Ecto neural progenitor cell (in vitro differentiated cells): ENCODE measurements at places on chromosomes 3 and 15.

GRCh38 chr3:159472611-159473010 lies 516.0 kb upstream of the IL12A start:
- no peak for DNase-seq

- no peak for DNase-seq
Measured at GRCh38 chr3:78645628-78646310, 1122.0 kb downstream of the ROBO1 start.

DNA sequence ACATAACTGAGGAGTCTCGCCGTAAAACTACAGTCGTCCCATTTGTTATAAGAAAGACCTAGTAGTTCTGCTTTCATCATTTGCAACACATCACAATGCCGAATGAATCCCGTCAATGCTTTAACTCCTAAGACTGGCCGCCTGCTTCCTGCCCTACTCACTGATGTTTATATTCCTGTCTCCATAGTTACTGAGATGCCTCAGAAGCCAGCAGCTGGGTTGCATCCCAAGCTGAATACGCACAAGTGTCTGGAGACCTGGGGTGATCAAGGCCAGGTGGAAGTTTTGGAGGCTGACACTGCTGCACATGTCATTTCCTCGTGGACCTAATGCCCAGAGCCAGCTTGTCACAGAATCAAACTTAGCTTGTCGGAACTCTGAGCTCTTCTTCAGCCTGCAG lies 95.2 kb upstream of the UBE2E1 start:
- DNase-seq = no peak

GRCh38 chr3:133295199-133295901 lies 104.5 kb upstream of the BFSP2 start:
- no peak for DNase-seq

- peak; percentile 89 for DNase-seq
Measured at GRCh38 chr3:62873761-62874710, 1.2 kb downstream of the CADPS start.

- no peak for DNase-seq
Measured at GRCh38 chr3:24306518-24306917, 188.1 kb downstream of the THRB start.

DNA sequence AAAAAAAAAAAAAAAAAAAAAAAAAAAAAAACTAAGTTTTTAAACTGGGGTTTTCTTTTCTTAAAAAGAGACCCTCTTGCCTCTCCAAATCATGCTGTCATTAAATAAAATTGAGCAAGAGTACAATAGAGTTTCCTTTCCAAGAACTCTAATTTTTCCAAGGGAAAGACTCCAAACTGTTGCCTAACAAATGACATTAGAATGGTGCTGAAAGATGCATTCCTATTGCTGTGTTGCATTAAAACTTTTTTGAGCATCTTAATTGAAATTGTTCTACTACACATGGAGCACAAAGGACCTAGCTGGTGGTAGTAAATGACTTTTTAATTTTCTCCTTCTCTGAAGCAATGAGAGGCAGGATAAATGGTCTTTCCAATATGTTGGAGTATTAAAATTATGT lies 469.1 kb upstream of the ARHGEF26 start:
- DNase-seq = no peak

DNA sequence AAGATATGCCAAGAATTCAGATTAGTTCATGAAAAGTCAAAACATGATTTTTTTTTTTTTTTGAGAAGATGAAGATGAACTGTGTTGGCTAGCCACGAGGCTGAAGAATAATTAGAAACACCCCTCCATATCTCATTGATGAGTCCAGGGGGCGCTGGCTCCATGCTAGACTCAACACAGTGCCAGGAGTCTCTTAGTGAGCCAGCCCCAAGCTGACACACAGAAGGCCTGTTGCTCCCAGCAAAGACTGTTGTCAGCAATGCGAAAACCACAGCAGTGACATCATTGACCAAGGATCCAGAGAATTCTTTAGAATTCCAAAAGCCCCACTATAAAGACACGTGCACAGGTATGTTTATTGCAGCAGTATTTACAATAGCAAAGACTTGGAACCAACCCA lies 185.2 kb downstream of the ANXA2 start:
- DNase-seq = no peak

DNA sequence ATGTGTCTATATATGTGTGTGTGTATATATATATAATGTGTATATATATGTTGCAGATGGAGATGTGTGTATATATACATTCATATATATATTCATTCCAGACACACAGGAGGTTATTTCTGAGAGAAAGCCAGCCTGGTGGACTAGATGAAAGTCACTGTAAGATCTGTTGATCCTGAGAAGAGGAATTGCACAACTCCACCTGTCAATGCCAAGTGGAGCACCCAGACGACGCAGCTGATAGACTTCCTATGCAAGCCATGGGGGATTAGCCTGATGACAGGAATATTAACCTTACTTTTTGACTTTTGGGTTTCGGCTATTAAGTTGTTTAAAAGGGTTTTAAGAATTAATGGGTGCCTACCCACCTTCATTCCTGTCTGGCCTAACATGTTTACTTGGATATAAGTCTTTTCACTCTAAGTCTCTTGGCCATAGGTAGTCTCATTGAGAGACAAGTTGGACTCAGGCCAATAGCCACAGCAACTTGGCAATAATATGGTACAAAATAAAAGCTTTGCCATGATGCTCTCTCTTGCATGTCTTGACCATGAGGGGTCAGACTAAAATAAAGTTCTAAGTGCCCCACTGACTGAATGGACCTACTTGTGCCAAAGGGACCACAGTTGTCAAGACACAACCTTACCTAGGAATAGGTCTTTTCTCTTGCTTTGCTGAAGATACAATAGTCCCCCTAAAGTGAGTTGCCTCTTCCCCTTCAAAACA lies 35.9 kb upstream of the GOLGA6L2 start:
- DNase-seq = no peak

DNA sequence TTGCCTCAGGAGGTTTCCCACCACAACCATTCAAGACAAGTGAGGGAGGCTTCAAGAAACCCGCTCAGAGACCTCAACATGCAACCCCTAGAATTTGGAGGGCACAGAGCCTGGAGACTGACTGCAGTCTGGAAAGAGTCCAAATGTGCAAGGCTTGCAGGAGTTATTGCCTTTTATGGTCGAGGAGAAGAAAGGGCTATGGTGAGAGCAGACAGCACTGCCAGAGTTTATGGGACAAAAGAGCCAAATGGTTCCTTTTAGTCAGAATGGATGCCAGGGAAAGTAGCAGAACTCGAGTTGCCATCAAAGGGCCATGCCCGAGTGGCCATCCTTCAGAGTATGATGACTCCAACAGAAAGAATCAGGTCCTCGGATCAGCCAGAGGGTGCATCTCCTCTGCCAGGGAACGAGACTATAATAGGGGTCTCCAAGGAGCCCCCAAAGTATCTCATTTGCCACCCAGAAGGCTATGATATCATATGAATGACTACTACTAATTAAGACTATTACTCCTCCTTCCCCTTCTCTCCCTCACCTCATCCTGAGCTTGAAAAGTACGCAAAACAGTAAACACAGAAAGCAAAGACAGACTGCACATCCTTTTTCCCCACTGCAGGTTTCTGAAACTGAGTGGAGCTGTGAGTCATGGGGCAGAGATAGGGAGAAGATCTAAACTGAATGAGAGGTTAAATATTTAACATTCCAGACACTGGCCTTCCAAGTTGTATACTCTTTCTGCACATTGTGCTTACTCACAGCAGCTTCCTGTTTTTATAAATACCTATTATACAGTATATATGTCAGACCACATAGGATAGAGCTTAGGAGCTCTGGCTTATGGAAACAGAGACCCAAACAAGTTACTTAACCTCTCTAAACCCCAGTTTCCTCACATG lies 33.9 kb upstream of the TMCO5A start:
- no peak for DNase-seq

GRCh38 chr3:67450153-67450552 lies 204.3 kb downstream of the SUCLG2 start:
- DNase-seq = no peak

DNA sequence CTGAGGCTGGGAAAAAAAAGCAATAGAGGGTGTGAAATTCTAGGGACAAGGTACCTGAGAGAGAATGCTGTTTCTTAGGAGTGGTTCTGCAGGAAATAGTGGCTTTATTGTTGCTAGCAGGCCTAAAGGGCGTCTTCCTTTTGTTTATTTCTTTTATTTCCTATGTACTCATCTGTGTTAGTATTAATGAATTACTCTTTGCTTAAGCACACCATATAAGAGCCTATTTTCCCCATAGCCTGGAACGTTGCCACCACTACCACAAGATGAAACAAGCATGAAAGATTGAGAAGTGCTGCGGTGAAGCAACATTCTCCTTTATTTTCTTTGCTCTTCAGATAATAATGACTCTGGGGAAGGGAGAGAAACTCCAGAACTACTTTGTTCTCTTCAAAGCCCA lies 21.3 kb upstream of the GOLIM4 start:
- DNase-seq = no peak

- no peak for DNase-seq
Measured at GRCh38 chr3:122661633-122662032, 19.0 kb upstream of the PARP14 start.

DNA sequence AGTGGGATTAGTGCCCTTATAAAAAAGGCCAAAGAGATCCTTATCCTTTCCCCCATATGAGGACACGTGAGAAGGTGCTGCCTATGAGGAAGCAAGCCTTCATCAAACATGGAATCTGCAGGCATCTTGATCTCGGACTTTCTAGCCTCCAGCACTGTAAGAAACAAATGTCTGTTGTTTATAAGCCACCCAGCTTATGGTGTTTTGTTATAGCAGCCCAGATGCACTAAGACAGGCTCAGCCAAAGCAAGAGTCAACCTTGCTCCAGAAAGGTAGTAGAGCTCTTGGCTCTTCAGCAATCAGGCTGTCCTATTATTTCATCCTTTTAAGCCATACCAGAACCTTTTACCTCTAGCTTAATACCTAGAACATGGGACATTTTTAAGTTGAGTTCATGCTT lies 12.3 kb upstream of the TNIK start:
- DNase-seq = no peak

DNA sequence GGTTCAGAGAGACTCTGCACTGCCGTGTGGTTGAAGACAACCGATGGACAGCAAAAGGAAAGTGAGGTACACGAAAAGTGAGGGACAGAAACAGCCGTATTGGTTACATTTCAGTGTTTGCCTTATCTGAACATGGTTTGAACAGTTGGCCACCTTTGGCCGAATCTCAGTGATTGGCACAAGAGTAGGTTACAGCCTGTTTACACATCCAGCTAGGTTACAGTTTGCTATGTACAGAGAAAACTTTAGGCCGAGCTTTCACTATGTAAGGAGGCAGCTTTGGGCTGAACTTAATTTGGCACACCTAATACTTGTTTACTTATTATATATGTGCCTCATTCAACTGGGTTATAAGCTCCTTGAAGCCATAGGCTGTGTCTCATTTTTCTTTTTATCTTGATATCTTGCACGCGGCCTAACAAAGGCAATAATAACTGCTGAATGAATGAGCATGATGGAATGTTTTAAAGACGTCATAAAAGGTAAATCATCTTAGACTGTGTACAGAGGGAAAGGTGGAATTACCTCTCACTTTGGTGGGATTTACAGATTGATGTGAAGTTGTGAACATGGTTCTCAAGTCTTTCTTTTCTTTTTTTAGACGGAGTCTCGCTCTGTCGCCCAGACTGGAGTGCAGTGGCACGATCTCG lies 17.2 kb upstream of the GREM1 start:
- DNase-seq = no peak
